Activated CD8-positive, alpha-beta T cell treated with anti-CD3 and anti-CD28 coated beads for 36 hours (primary cell): ENCODE measurements at places on chromosomes 6 and 20.

GRCh38 chr6:87879132-87879861, 168.3 kb upstream of the SPACA1 start:
- no peak for DNase-seq
- H3K27me3 ChIP-seq: peaks cover 22% of the 10 kb centered on the region
- H3K4me1 ChIP-seq: peaks cover 7% of the 10 kb centered on the region

DNA sequence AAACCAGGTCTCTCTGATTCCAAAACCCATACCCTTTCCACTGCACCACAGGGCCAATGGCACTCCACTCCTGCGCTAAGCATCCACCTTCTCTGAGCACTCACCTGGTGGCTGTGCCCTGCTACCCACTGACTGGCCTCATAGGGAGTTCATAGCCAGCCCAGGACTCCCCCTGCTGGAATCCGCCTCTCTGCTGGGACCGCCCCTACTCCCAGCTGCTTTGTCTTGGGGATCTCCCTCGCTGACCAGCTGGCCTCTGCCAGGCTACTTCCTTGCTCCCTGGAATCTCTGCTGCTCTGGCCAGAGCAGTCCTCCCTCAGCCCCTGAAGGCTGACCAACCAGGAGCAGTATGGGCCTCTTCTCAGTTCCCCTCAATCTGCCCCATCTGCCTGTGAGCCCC, 129.7 kb downstream of the FAXC start:
- H3K36me3 ChIP-seq: no peaks in the 10 kb centered on the region
- no peaks in the 10 kb centered on the region for H3K4me1 ChIP-seq
- H3K4me3 ChIP-seq: no peak overlapping the region
- peak; percentile 6 for DNase-seq
- H3K27ac ChIP-seq: no peak overlapping the region

GRCh38 chr6:79133173-79133572, 55.1 kb upstream of the PHIP start:
- peaks cover 34% of the 10 kb centered on the region for H3K27me3 ChIP-seq
- no peaks in the 10 kb centered on the region for H3K4me1 ChIP-seq
- H3K36me3 ChIP-seq: peaks cover 3% of the 10 kb centered on the region

GRCh38 chr6:106183430-106183829, 97.3 kb downstream of the PRDM1 start:
- DNase-seq: no peak
- no peak overlapping the region for H3K4me3 ChIP-seq
- H3K27ac ChIP-seq: peak overlapping the region; percentile 51
- H3K36me3 ChIP-seq: peaks cover 19% of the 10 kb centered on the region
- no peaks in the 10 kb centered on the region for H3K27me3 ChIP-seq

- no peak for DNase-seq
- H3K27me3 ChIP-seq: peaks cover 7% of the 10 kb centered on the region
- H3K4me3 ChIP-seq: no peak overlapping the region
- peaks cover 4% of the 10 kb centered on the region for H3K4me1 ChIP-seq
Measured at GRCh38 chr6:138498629-138499302, 528 bp downstream of the NHSL1 start.

DNA sequence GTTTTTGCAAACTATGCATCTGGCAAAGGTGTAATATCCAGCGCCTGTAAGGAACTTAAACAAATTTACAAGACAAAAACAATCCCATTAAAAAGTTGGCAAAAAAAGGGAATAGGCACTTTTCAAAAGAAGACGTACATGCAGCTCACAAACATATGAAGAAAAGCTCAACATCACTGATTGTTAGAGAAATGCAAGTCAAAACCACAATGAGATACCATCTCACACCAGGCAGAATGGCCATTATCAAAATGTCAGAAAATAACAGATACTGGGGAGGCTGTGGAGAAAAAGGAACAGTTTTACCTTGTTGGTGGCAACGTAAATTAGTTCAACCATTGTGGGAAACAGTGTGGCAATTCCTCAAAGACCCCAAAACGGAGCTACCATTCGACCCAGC, 54.2 kb downstream of the TSBP1 start:
- no peaks in the 10 kb centered on the region for H3K4me1 ChIP-seq
- no peak for DNase-seq
- H3K4me3 ChIP-seq: no peak overlapping the region
- peaks cover 14% of the 10 kb centered on the region for H3K27me3 ChIP-seq
